ENCODE measurements at places on chromosomes 3 and 15.

- no peak for DNase-seq
These were observed 95.8 kb downstream of the ARNT2 start for GRCh38 chr15:80500021-80500420.

DNA sequence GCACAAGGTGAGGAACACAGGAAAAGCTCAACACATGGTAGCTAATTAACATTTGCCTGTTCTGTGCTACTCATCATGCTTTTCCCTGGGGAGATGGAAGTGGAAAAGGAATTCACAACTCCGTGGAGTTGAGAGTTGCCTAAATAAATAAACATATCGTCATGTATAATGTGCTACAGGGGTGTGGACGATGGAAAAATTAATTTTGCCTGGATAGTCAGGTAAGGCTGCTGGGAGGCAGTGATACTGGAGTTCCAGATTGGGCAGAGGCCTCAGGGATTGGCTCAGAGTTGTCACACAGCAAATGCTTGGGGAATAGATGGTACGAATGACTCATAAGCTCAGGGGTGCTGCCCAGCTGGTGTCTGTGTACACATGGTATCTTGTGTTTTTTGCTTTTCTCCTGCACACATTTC is 3.1 kb upstream of the ABHD6 start:
- no peak for DNase-seq

- no peak for DNase-seq
These were observed 1.6 kb upstream of the ACTC1 start for GRCh38 chr15:34796847-34797435.

DNA sequence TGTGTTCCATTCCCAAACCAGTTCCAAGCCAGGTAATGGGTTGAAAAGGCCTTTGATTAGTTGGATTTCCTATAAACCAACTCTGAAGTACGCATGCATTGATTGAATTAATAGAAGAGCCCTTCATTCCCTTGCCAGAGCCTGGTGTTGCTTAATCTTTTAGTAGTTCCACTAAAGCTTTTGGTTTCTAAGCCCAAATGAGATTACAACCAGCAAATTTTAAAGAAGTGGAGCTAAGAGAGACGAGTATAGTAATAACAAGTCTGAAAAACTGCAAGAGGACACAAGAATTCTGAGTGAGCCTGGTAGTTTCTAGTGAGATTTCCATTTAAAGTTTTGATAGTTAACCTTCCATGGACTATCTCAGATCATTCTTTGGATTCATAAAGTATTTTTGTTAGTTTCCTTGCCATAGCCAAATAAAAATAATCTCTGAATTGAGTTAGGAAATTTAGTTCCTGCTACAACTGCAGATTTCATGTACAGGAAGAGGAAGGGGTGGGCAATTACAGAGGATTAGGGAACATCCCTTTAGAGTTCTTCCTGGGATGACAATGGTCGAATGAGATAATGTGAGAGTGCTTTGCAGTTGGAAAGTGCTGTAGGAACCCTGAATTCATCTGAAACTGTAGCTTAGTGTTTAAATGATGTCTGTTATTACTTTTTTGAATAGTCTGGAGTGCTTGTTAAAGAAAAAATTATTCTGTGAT is 136.8 kb downstream of the FNDC3B start:
- no peak for DNase-seq

DNA sequence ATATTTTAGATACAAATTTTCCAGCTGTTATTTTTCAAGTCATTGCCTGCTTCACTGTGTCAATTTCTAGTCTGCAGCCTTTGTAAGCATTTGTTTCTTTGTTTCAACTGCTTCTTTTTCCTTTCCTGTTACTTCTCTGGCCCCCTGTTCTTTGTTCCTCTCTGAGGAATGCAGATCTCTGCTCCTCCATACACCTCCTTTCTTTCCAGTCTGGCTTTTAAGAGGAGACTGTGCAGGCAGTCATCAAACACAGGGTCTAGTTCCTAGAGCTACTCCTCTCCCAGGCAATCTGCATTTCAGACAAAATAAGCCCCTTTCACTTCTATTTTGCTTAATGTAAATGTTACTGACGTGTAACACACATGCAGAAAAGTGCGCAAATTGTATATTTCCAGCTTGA is 502.9 kb downstream of the PDCD6IP start:
- DNase-seq: no peak

DNA sequence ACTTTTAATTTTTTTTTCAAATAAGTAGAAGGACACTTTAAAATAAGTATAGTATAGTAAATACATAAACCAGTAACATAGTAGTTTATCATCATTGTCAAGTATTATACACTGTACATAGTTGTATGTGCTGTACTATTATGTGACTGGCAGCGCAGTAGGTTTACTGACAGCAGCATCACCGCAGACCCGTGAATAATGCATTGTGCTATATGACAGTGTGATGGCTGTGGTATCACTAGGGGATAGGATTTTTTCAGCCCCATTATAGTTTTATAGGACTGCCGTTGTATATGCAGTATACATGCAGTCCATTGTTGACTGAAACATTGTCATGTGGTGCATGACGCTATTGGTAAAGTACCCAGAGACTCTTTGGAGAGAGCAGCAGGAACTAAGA is 306.5 kb downstream of the SQOR start:
- DNase-seq: no peak

DNA sequence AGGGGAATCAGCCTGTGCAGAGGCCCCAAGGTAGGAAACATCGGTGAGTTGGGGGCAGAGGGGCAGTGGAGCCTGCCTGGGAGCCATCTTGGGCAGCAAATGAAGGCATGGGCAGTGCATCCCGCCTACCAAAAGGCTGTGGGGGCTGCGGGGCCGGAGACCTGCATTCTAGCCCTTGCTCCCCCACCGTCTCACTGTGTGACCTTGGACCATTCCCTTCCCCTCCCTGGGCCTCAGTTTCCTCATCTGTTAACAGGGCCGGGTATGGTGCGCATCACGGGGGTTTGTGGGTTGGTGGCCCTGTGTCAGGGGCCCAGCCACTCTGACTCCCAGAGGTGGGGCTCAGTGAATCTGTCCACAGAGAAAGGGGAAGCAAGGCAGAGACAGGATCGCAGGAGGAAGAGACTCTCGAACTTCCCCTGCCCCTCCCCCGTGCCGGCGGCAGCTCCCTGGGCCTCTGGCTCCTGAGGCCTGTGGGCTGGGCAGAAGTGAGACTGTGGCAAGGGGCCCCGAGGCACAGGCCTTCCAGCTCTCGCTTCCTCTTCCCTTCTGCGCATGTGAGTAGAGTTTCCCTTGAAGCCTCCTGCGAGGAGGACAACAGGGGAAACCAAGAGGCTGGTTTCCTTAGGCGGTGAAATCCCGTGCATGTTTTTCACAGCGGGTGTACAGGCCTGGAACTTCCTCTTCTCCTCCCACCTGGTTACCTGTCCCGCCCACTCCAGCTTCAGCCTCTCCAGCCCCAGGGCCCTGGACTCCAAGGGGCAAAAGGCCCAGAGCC is 42.9 kb downstream of the IDH2 start:
- peak; percentile 96 for DNase-seq

- DNase-seq: no peak
These were observed 54.6 kb upstream of the CADPS start for GRCh38 chr3:62929771-62930170.

- DNase-seq: no peak
These were observed 6.1 kb upstream of the SLC25A38 start for GRCh38 chr3:39376959-39377634.

DNA sequence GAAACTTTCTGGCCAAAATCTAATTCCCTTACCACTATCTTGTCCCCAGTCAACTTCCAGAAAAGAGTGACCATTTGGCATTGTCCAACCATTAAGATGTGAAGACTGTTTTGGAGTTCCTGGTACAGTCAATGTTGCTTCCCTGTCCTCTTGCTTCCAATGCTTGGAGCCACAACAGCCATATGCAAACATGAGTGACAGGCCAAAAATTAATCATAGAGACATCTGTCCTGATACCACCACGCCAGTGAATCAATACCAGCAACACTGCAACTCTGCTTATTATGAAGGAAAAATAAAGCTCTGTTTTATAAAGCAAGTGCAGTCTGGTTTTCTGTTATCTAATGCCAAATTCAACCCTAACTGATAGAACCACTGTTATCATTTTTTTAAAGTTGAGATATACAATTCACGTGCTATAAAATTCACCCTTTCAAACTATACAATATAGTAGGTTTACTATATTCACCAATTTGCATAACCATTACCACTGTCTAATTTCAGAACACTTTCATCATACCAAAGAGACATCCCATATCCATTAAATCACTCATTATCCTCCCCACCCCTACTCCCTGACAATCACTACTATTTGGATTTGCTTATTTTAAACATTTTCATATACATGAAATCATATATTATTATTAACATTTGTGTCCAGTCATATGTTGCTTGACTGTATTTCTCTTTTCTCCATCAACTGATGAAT is 76.9 kb downstream of the STAG1 start:
- no peak for DNase-seq

DNA sequence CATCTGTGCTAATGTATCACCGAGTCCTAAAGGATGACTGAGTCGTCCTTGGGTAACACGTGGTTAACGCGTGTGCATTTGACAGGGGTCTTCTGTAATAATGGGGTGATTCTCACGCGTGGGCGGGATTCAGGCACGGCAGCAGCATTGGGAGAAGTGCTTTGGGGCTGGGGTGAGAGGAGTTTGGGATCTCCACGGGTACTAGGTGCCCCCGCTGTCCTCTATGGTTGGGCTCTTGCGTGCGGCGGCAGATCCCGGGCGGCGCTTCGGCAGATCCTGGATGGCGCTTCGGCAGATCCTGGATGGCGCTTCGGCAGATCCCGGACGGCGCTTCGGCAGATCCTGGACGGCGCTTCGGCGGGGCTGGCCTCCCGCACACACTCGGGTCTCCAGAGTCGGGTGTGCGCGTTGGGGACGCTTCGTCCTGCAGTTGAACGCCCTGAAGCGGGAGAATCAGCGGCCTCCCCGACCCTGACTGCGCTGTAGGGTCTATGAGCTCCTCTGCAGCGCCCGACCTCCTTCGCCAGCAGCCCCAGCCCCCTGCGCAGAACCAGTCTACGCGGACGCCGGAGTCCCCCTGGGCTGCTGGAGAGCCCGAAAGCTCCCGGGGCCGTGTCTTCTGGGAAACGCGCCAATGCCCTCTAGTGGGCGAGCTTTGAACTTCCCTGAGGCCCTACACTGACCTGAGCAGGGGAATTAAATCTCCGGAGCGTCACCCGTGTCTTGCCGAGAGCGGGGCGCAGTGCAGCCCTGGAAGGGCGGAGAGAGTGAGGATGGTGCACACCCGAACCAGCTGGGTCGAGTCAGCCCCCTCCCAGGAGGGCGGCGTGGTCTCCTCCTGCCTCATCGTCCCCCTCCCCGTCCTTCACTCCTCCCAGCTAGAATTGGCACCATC is 48.1 kb upstream of the EPHB3 start:
- DNase-seq: peak; percentile 90

DNA sequence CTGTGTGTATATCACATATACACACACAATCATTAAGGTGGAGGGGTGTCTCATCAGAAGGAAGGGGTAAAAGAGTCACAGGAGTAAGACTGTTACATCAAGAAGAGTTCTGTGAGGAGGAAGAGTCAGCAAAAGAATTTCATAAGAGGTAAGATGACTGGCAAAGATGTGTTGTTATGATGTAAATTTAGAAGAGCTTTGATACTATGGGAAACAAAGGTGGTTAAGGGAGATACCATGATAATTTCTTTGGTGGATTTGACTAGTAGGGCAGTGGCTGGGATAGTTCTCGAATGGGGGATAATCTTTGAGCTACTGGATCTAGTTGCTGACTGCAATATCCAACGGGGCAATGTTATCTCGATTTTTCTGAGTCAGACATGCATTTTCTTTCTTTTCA is 61.6 kb downstream of the STAG1 start:
- no peak for DNase-seq

GRCh38 chr3:187551416-187551815 is 118.8 kb downstream of the SST start:
- DNase-seq: no peak

DNA sequence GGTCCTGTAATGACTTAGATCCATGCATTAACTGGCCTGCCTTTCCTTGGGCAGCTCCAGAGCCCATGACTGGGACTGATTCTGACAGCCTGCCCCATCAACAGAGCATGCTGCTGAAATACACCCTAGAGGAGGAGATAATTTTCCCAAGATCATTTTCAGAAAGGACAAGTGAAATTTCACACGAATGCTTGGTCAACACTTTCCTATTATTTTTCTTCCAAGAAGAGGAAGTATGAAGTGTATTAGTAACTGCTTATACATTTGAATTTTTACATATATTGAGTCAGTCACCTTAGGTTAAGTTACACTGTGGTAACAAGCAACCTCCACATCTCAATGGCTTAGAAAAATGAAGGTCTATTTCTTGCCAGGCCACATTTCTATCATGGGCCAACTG is 9.7 kb upstream of the NMNAT3 start:
- DNase-seq: no peak

DNA sequence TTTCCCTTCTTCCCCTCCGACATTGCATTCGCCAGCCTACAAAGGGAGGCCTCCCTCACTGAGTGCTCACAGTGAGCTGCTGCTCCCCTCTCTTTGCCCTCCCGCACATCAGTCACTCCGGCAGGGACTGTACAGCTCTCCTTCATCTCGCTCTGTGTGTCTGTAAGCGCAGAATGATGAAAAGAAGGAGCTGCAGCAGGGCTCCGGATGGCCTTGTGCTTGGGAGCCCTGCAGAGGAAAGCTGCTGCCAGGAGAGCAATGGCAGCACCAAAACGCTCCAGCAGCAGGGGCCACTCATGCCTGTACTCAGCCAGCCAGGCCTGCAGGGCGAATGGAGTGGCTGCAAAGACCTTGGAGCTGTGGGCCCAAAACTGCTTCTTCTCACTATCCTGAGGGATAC is 107.0 kb upstream of the NSMCE3 start:
- DNase-seq: no peak

DNA sequence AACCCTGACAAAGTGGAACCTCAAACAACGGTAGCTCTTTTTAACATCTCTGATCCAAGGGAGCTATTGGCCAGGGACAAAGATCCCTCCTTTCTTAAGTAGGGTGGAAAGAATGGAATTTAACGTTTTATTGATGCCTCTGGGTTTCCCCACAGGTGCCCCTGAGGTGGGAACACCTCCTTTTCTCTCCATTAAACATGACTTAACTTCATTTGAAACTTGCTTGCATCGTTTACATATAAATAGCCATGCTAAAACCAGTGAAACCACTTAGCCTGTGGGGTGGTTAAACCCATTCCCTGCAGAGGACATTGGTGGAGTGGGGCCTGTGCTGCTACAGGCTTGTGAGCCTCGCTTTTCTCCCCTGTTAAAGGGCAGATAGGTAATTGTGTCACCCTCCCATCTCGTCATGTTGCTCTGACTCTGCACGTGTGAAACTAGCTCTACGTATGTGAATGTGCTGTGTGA is 9.7 kb downstream of the CGNL1 start:
- DNase-seq: no peak

- DNase-seq: no peak
These were observed 284.1 kb downstream of the FHIT start for GRCh38 chr3:60967141-60967540.

- no peak for DNase-seq
These were observed 85.0 kb upstream of the P3H2 start for GRCh38 chr3:190205739-190206138.

GRCh38 chr3:147412261-147412916 is 3.2 kb downstream of the ZIC1 start:
- no peak for DNase-seq

DNA sequence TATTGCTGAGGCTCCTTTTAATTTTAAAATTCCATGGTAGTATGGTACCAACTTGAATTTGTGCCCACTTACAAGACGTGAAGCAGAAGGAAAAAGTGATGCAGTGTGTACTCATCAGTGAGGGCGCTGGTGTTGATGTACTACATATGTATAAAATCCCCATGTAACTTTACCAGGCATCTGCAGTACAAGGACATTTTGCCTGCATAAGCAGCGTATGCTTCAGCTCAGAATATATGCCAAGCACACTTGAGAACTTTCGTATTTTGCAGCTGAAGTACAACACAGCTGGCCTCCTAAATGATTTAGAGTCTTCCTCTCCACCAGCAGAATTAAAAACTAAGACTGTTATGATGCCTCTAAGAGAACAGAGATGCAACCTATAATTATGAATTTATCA is 108.9 kb downstream of the RYR3 start:
- no peak for DNase-seq
